Inflammatory macrophage (primary cell): ENCODE measurements at places on chromosomes 12 and 14.

GRCh38 chr12:77354766-77355362, 289.5 kb upstream of the E2F7 start:
- no peak for DNase-seq

- DNase-seq: no peak
Measured at GRCh38 chr12:56590237-56590830, 39.8 kb downstream of the BAZ2A start.

DNA sequence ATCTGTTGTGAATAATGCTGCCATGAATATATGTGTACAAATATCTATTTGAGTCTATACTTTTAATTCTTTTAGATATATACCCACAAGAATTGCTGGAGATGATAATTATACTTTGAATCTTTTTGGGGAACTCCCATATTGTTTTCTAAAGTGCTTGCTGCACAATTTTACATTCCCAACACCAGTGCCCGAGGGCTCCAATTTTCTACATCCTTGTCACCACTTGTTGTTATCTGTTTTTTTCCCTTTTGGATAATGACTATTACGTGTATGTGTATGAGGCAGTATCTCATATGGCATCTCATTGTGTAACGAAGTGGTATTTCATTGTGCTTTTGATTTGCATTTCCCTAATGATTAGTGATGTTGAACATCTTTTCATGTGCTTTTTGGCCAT, 127.1 kb downstream of the SUDS3 start:
- no peak for DNase-seq

DNA sequence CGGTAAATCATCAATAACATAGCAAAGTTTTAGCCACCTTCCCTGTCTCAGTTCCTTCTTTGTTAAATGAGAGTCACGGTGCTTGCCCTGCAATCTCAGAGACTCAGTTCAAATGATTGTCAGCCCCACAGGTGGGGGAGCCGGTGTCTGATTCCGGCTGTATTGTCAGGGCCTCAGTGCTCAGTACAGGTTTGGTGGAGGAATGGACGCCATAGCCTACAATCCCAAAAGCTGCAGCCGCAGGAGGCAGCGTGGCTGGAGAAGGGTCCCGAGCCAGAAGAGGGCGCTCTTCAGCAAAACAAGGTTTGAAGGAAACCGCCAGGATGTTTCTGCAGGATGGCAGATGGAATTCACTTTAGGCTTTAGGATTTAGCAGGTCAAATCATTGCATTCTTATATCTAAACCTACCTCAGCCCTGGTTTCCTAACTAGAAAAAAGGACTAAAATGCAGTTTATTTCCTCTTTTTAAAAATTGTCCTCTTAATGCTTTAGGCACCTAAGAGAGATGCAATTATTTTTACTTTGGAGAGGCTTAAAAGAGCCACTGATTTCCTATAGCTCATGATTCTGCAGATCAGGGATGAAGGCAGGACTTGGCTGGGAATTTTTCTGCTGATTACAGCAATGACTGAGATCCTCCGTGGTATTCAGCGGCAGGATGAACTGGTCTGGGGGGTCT, 29.2 kb downstream of the FOS start:
- DNase-seq: peak; percentile 86

- no peak for DNase-seq
Measured at GRCh38 chr12:60172266-60173211, 576.7 kb downstream of the SLC16A7 start.

- DNase-seq: no peak
Measured at GRCh38 chr14:61193476-61193875, 87.7 kb downstream of the TMEM30B start.

GRCh38 chr12:82069931-82070514, 288.2 kb downstream of the CCDC59 start:
- no peak for DNase-seq

- no peak for DNase-seq
Measured at GRCh38 chr12:94663702-94664101, 13.3 kb upstream of the TMCC3 start.

GRCh38 chr12:26633591-26634210, 199.3 kb downstream of the ITPR2 start:
- no peak for DNase-seq

DNA sequence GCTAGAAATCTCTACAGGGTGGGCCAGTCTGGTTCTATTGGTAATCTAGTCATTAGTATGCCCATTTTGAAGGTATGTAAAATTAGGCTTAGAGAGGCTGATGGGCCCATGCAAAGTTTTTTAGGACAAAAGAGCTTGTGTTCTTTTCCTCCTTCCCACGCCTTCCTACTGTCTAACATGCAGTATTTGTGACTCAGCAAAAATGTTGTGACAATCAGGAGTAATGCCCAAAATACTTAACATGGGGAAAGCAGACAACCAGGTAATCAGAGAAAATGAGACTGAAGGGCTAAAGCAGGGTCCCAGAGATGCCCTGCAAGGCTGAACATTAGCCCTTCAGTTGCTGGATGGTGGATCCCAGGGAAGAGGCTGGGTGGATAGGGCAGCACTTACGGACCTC, 437.9 kb downstream of the BCL11B start:
- no peak for DNase-seq

- DNase-seq: no peak
Measured at GRCh38 chr12:12007001-12007712, 63.6 kb upstream of the BCL2L14 start.

DNA sequence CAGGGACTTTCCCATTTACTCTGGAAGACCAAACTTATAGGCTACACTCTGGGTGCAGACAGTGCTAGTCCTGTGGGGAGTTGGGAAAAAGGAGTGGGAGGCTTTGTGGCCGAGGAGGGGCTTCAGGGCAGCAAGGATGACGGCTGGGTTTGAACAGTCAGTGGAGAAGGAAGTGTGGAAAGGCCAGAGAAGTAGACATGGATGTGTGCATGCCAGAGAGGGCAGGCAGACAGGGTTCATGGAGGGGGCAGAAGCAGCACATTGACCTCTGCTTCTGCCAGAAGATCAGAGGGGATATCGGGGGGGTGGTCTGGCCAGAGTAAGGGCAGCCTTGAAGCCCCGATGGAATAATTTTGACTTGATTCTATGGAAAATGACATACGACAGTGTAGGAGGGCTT, 27.2 kb upstream of the KCNA5 start:
- no peak for DNase-seq

DNA sequence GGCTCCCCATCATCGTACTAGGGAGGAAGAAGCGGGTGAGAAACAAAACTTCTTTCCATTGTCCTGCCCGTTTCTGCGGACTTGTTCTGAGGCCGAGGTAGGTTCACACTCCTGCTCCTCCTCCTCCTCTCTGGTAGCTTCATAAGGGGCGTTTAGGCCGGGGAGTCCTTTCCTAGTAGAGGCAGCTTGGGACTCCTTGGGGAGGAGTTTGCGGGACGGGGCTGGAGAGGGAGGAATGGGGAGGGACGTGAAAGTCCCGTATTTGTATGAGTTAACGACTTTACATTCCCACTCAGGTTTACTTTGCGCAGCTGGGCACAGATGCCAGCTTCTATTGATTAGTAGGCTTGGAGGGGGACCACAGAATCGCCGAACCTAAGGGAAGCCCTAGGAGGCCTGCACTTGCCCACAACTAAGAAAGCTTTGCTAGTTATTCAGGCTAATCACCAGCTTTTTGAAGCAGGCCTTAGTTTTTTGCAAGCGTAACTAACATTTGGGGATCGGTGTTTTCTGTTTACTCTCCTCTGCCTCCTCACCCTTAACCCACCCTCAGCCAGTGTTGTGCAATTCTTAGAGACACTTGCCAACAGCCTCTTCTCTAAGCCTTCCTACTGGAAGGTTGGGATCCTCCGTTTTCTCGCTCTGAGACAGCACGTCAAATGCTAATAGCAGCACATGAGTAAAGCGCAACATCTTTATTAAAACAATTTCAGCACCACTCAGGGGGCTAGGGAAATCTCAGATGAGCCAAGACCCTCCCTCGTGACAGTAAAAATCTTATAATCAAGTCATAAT, 499 bp downstream of the RNASE4 start:
- no peak for DNase-seq

DNA sequence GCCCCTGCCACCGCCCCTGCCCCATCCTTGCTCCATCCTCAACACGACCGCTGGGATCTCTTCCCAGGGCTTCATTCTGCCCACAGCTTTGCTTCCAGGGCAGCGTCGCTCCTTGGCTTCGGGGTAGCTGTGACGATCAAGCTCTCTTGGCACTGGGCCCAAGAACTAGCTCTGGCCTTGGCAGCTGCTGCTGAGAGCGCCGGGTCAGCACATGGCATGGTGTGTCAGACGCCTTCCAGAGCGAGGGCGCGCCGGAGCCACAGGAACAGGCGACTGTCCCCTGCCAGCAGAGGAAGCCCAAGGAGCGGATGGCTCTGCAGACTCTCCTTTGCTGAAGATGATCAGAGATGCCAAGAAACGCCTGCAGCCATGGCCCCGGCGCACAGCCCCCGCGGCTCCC, 15.9 kb downstream of the RAB35 start:
- DNase-seq: no peak

DNA sequence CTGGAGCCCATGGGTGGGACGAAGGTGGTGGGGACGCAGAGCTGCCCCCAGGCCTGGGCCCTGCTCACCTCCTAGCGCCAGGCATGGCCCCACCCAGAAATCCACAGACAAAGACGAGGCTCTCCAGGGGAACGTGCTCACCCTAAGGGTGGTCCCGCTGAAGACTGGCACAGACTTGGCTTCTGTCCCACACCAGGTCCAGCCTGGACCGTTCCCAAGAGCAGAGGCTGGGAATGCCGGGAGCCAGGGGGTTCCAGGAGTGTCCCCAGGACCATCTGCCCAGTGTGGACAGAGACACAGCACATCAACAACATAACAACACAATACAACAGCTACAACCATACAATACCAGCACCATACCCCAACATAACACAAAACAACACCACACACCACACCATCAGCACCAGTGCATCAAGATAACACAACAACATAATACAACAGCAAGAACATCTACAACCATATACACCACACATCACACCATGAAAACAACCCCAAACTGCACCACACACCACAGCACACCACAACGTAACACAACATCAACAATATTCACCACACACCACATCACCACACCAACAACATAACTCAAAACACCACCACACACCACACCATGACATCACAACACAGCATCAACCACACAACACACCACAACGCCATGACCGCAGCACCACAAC, 329.6 kb downstream of the ADGRD1 start:
- no peak for DNase-seq

GRCh38 chr12:12804432-12804886, 8.7 kb upstream of the DDX47 start:
- DNase-seq: no peak

DNA sequence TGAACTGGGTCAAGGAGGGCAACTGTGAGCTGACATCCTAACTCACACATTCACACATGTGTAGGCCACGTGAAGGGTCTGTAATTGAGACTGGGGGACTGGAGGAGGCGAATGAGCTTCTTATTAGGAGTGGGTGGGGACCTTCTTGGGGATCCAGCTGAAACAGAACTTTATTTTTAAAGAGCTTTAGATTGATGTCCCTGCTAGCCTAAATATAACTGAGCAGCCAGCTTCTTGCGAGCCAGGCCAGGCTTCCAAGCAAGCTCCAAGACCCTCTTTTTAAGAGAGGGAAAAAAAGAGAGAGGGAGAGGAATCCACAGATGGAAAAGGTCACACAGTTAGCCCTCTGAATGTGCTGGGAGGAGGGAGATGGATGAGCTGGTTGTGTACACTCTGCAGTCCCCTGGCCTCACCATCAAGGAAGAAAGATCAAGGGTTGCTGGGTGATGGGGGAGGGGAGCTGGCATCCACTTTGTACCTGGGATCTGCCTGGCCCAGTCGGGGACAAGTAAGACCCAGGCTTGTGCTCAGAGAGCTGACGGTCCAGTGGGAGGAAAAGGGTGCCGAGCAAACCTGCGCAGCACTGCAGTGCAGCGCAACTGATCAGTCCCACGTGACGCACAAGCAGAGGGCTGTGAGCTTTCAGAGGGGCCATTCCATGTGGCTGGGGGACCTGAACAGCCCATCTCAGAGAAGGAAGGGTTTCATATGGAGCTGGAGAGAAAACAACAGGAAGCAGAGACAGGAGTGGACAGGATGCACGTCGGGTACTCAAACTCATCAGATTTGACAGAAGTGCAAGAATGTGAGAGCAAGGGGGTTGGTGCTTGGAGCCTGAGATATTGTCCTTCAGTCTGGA, 154.5 kb downstream of the ZFP36L1 start:
- no peak for DNase-seq

GRCh38 chr12:26122681-26123481, 2.0 kb downstream of the BHLHE41 start:
- peak; percentile 53 for DNase-seq

- no peak for DNase-seq
Measured at GRCh38 chr12:95590775-95591174, 39.5 kb upstream of the USP44 start.

GRCh38 chr14:50342221-50343078, 30.3 kb downstream of the DMAC2L start:
- no peak for DNase-seq

GRCh38 chr14:95500772-95501401, 15.6 kb downstream of the SYNE3 start:
- DNase-seq: no peak

DNA sequence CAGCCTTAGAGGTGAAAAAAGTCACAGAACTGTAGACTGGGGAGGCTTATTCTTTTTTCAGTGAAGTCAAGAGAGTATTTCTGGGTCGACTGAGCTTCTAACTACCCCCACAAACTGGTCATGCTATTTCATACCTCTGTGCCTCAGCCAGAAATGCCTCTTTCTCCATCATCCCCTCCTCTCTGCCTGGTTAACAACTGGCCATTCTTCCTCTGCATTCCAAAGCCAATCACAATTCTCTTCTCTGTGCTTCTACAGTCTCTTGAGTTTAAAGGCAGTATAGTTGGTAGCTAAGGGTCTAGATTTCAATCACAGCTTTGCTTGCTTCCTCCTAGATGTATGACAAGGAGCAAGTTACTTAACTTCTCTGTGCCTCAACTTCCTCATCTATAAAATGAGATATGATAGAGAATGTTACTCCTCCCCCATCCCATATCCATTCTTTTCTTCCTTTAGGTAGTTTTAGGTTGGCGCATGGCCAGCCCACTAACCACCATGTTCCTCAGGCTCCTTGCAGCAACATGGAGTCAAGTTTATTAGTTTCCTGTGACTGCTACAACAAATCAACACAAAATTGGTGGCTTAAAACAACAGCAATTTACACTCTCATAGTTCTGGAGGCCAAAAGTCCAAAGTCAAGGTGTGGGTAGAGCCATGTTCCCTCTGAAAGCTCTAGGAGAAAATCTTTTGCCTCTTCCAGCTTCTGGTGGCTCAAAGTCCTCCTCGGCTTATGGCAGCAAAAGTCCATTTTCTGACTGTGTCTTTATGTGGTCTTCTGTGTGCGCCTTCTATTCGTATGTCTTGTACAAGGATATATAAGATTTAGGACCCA, 62.5 kb downstream of the ITPR2 start:
- peak; percentile 64 for DNase-seq

- no peak for DNase-seq
Measured at GRCh38 chr12:75628916-75629315, 117.5 kb upstream of the KRR1 start.

- DNase-seq: no peak
Measured at GRCh38 chr12:15599266-15600037, 189.7 kb downstream of the EPS8 start.
